ENCODE measurements at places on chromosomes 3 and 15.

GRCh38 chr15:63478243-63478642 lies 26.1 kb upstream of the USP3 start:
- no peak for DNase-seq

DNA sequence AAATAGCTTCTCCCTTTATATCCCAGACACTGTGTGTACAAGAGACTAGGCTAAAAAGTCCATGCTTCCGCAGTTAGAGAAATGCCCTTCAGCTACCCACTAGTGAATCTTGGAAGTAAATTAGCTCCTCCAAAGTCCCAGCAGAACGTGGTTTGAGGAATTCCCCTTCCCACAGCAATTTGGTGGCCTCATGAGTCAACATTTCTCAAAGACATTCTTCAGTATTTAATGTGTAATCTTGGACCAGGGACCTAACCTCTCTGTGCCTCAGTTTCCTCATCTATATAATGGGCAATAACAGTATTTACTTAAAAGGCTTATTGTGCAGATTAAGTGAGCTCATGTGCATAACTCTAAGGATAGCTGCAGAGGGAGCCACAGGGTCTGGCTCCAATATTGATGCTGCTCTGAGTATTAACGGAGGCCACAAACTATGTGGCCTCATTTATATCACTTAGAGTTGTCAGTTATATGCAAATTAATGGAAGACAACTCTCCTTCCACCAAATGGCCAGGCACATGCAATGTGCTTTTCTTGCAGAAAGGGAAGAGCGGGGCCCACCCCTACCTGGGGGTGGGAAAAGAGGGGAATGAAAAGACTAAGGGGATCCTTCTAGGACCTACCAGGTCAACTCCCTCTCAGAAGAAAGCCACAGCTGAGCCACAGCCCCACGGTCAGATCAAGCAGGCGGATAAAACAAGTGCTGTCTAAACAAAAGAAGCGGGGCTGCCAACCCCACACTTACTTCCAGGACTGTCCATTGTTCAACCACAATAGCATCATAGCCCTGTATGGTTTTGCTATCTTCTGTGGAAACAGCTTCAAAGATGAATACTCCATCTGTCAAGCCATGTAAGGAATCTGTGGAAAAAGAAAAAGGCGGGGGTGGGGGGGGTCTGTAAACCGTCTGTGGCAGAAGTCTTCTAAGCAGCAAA lies 92.4 kb downstream of the OXNAD1 start:
- no peak for DNase-seq

DNA sequence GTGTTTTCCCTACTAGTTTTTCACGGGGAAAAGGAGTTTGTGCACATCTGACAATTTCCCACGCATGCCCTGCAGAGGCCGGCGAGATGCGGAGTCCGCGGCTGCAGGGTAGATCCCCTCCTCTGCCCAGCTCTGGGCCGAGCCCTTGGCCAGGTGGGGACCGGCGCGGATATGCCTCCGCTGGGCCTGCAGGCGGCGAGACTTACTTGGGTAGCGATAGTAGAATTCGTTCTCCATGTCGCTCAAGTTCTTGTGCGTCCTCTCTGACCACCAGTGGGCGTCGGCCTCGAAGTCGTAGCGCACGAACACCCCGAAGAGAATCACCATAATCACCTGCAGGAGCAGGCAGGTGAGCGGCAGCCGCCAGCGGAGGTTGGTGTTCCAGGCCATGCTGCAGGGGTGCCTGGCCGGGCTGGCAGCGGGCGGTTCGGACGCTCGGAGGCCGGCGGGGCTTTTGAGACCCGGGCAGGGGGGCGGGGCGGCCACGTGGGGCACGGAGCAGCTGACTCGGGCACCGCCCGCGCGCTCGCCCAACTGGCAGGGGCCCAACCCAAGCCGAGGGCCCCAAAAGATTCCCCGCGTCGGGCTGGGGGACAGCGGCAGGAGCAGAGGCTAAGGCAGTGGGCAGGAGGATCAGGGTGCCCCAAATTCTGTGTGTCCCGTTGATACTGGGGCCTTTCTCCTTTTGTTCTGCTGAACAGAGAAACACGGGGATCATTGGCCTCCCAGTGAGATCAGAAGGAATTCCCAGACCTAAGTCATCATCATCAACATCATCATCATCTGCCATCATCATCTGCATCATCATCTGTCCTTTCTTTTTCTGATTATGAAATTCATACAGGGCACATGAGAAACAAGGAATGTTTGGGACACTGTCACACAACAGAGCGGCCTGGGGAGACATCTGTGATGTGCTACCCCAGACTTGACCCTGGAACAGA lies at the start of gene RHCG:
Gene RHCG, minus strand, starts transcription at position 429 of the 944 bp plus-strand sequence. Its CDS starts 39 bp downstream, at position 390.
- no peak for DNase-seq

DNA sequence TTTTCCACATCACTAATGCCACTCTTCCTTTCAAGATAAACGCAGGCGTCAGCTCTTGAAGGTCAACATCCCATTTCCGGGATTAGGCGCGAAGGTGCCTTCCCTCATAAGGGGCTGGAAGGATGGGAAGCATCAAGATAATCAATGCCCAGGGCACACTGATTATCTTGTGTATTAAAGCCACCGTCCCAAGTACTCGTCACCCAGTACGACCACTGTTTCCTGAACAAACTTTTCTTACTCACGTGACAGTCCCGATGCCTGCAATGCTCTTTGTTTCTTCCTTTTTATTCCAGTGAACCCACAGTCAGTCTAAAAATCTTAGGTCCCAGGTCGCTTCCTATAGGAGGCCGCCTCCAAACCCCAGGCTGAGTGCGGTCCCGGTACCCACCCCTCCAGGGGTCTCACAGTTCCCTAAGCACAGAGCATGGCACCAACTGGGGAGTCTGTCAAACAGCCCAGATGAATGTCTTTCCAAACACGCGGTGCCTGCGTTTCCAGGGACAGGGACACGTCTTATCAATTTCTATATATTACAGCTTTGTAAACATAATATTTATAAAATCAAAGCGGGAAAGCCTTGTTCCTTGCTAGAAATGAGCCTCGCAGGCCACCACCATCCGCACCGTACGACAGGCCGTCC lies 589 bp downstream of the ANAPC13 start:
- no peak for DNase-seq

GRCh38 chr3:4376499-4376898 lies 73.3 kb downstream of the SETMAR start:
- no peak for DNase-seq

GRCh38 chr3:143089965-143090364 lies 29.6 kb upstream of the CHST2 start:
- DNase-seq: no peak

- no peak for DNase-seq
Measured at GRCh38 chr3:45272032-45272810, 46.1 kb upstream of the TMEM158 start.

GRCh38 chr3:183259621-183260020 lies 6.6 kb downstream of the B3GNT5 start:
- no peak for DNase-seq

DNA sequence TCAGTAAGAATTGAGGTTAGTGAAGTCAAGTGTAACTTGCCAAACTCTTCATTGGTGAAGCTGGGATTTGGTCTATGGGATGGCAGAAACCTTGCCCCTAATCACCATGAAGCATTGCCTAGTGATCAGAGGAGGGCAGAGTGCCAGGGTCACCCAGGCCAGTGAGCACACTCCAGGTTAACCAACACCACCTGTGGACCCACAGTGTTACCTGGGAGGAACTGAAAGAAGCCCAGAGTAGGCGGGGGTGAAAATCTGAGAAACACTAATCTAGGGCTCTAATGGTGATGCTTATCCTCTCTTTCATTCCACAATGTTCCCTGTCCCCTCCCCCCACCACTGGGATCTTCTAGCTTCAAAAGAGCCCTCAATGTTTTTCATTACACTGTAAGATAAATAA lies 372.8 kb downstream of the CTNNB1 start:
- DNase-seq: no peak

- no peak for DNase-seq
Measured at GRCh38 chr15:74265046-74265639, 29.0 kb downstream of the CCDC33 start.

DNA sequence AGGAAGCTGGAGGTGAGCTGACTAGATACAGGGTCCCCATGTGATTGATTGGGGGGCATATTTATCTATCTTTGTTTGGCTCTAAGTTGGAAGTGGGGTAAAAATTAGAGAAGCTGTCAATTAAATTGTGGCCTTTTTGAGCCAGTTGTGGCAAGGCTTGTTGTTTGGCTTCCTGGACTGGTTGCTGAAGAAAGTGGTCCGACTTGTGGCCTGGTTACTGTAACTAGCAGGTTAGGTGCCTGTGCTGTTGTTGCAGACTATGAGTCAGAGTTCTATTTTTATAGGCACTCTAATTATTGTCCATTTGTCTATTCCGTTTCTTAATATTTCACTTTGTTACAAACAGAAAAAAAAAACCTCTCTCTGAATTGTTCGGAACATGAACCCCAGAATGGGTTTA lies 129.1 kb upstream of the CNTN6 start:
- no peak for DNase-seq

GRCh38 chr3:48130321-48130904 lies 57.8 kb downstream of the CDC25A start:
- DNase-seq: no peak

DNA sequence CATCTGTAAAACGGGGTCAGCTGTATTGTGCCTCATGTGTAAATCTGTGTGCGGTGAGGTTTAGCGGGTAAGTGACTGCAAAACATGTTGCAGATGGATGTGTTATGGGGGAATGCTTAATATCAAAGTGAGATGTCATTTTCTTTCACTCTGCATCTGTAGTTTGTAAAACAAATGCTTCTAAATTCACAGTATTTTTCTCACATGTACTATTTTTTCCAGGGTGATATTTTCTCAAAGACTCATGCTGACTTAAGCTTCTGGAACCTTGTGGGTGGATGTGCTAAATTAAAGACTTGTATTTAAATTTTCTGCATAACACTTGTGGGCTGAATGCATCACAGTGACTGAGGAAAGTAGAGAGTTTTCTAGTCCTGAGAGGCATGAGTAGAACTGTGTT lies 115.2 kb upstream of the TP63 start:
- DNase-seq: no peak

DNA sequence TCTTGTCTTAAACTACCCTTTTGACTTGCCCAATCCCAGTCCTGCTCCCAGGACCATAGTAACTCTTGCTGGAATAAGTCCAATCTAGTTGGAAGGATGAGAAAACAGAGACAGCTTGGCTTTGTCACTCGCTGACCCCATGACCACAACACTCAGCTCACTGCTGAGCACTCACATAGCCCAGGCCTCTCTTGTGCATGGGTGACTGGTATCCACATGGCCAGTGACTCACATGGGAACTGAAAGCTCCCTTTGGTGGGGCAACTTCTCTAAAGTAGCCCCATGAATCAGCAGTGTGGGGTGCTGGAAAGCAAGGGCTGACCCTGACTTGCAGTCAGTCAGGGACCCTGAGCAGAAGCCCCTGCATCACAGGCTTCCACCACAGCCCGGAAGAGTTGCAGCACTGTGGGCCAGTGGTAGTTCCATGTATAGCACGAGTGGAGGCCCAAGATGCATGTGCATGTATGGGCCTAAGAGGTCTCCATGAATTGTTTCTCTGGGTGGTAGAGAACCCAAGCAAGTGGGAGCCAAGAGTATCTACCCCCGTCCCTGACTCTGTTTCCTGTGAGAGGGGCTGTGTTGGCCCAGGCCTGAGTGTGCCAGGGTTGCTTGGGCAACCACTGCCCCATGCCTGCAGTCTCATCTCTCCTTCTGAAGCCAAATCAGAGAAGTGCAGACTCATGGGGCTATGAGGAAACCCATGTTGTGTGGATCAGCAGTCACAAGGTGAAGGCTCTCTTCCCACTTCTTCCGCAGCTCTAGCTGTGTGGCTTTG lies 62.1 kb upstream of the XCR1 start:
- DNase-seq: no peak

DNA sequence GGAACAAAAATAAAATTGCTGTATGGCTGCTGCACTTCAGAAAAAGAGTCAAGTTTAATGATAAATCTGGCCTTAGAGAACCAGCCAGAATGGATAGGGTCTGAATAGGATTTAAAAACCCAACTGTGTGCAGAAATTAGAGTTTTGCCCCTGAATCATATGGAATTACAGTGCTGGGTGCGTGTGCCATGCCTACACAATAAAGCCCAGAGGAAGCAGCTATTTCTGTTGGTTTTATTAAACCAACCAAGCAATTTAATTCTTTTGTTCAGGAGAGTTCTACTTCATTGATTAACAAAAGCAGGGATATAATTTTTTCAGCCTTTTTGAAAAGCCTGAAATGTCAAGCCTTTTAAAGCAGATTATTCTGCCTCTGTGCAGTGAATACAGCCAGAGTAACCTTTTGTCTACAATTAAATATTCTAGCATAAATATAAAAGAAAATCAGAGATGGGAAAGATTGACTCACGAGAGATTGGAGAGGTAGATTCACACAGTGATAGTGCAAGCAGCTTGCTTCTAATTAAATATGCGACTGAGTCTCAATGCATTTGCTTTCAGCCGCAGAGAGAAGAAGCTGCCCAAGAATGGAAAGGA lies 66.7 kb upstream of the DNAJC19 start:
- DNase-seq: no peak

GRCh38 chr15:34241376-34242330 lies 16.8 kb downstream of the EMC4 start:
- DNase-seq: no peak

DNA sequence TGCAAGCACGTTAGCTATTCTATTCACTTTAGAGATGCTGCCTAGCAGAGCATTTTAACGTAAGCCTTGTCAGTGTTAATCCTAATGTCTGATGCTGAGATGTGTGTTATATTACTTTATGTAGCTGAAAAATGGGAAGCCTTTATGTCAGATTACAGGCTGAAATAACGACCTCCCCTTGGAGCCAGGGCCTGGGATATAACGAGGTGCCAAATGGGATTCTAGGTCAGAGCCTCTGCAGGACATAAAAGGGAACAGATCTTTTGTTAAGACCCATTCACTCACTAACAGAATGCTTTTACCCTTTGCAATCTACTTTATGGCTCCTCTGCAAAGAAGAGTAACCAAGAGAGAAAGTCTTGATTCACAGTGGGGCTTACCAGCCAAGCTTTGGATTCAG lies 815.5 kb upstream of the CFAP20DC start:
- no peak for DNase-seq

DNA sequence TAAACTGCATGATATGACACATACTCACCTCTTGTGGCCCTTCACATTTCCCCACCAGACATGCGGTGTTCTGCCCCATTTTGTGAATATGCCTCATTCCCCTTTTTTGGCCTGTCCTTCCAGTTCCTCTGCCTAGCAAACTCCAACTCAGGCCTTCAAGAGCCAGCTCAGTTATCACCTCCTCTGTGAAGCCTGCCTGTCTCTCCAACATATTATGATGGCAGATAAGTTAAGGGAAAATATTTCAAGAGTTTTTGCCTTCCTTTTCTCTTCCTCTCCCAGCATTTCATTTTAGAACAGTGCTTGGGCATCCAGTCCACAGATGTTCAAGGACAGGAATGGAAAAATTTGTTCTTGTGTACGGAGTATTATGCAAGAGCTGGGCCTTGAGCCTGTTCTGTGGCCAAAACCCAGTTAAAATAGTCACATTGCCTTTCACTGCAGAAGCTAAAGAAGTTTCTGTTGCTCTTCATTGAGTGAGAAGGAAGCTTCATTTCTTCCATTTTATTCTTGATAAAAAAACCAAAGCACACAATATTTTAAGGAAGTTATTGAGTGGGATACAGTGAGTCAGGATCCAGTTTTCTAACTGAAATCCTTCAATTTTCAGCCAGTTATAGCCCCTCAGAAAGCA lies 192.0 kb downstream of the GHSR start:
- no peak for DNase-seq

All from NCI-H187 treated with DMSO at 0.1 percent for 48 hours (cell line).